ENCODE measurements at places on chromosomes 11 and 22.

- no peak for DNase-seq
These were observed 35.0 kb upstream of the SLC25A1 start for GRCh38 chr22:19213442-19214077.

- no peak for DNase-seq
These were observed 21.6 kb downstream of the TMPRSS5 start for GRCh38 chr11:113684496-113684895.

- no peak for DNase-seq
These were observed 63.4 kb downstream of the KCNJ1 start for GRCh38 chr11:128803449-128804245.

GRCh38 chr11:110429731-110430266 lies at the start of gene FDX1:
Gene FDX1, plus strand, starts transcription at chr11:110429948. Its CDS starts 173 bp downstream, at chr11:110430121.
- DNase-seq, result peak; percentile 95

DNA sequence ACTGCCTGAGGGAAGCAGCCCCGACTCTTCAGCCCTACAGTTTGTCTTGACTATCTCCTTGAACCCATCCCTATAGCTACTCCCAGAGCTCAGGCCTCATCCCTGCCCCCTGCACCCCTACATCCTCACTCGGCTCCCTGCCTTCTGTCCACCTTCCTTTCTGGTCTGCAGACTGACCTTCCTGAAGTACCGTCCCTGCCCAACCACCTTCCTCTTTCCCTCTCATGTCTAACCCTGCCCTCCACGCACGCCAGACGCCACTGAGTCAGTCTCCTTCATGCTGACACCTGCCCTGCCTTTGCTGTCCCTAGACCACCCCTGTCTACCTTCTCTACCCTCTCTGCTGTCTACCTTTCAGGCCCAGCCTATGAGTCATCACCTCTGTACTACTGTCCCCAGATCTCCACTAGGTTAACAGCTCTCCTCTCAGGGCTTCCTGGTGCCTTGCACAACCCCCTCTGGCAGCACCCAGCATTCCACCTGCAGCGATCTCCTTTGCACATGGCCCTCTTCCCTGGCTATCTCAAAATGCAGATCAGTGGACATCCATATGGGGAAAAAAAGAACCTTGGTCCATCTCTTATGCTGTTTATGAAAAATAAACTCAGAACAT lies 8.9 kb downstream of the KCTD21 start:
- DNase-seq, result no peak

DNA sequence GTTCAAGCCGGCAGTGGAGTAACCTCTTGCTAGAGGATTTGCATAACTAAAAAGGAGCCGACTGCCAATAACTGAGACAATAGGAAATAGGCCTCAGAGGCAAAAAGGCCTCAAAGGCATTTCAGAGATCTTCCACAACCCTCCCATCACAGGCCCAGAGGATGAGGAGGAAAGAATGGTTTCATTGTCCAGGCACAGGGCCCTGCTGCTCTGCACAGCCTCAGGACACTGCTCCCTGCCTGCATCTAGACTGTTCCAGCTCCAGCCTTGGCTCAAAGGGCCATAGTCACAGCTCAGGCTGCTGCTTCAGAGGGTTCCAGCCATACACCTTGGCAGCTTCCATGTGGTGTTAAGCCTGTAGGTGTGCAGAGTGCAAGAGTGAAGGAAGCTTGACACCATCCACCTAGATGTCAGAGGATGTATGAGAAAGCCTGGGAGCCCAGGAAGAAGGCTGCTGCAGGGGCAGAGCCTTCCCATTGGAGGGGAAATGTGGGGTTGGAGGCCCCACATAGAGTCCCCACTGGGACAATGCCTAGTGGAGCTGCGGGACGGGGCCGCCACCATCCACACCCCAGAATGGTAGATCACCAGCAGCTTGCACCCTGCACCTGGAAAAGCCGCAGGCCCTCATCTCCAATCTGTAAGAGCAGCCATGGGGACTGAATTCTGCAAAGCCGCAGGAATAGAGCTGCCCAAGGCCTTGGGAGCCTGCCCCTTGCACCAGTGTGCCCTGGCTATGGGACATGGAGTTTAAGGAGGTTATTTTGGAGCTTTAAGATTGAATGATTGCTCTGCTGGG lies 8.2 kb upstream of the LRP5 start:
- DNase-seq, result no peak

- no peak for DNase-seq
These were observed 232.7 kb downstream of the CTTN start for GRCh38 chr11:70630816-70631623.

DNA sequence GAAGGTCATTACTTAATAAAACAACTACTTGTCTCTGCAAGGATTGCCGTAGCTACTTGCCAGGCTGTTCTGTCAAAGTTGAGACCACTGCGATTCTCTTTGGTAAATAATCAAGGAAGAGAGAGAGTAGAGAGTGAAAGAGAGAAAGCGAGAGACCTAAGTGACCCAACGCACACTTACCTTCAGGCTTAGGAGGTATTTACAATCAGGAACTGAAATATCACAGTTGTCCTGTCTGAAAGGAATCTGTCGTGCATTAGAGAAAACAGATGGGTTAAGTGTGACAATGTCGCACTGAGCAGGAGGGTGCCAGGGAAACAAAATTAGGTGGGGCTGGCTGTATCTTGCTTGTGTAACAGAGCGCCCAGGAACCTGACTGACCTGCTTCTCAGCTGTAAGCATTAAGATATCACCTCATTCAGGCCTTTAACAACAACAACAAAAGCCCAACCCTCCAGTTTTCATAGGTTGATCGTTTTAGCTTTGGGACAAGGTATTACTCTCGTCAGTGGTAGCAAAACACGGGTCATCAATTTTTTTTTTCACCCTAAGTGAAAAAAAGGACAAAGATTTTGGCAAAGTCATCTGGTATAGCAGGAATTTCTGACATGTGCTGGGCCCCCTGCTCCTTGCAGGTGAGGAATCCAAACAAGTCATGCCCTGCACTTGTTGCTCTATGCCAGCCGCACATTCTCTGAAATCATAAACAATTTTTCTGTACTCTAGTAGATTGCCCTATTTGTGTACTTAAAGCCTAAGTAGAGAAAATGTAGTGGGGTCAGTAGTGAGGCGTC lies at the start of gene MUC15:
TSS of gene MUC15 (minus strand) at position 403 of the 794 bp plus-strand sequence. CDS start 5,169 bp downstream, outside the sequence.
- DNase-seq, result peak; percentile 6

DNA sequence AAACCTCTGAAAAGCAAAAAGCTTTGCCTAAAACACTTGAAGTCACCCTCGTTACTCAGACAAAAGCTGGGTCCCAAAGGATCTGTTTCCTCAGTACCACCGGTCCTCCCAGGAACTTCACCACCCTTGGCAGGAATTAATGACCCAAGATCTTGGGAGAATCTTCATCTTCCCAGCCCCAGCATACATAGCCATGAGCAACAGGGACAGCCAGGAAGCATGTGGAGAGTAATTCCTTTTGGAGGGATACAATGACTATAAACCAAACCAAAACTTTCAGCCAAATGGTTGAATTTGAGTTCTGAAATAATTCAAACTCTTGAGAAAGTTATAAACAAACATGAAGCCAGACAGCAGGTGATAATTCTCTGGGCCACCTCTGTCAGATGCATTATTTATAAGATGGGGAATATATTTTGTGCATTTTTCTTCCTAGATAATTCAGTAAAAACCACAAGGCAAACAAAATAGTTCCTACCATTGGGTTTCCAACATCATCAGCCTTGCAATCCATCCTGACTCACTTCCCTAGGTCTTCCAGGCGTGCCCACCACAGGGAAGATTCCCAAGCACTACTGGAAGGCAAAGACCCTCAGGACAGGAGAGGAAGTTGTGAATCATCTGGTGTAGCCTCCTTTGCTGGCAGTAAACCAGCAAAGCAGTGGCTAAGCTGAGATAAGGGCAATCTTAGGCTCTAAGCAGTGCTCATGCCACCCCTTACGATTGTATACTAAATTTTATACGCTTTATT lies 71.7 kb upstream of the DRD2 start:
- no peak for DNase-seq

GRCh38 chr22:27393371-27393770 lies 408.2 kb downstream of the MN1 start:
- no peak for DNase-seq

DNA sequence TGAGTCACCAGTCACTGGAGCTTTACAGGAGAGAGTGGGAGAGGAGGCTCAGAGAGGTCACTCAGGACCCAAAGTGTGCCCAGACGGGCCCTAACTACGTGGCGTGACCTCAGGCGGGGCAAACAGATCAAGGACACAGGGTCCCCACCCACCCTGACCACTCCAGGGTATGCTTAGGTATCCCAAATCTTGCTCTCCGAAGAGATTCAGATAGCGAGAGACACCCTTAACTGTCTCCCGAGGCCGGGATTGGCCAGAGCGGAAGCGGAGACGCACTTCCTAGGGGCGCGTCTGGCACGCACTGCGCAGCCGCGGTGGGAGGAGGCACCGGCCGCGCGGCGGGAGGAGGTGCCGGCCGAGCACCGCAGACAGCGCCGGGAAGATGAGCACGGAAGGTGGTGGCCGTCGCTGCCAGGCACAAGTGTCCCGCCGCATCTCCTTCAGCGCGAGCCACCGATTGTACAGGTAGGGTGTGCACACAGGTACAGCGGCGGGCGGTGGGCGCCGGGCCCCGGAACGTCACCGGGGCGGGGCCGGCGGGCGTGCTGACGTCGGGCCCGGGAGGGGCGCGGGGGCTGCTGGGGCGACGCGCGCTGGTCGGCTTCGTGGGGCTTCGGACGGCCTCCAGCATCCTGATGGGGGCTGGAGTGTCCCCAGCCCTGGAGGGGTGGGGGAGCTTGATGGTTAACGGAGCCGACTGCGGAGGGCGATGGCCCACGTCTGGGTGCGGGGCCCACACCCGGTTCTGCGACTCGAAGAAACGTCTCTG lies at the start of gene PTS:
TSS of gene PTS (plus strand) at position 367 of the 769 bp plus-strand sequence. CDS start at position 383, 16 bp downstream.
- peak; percentile 99 for DNase-seq

DNA sequence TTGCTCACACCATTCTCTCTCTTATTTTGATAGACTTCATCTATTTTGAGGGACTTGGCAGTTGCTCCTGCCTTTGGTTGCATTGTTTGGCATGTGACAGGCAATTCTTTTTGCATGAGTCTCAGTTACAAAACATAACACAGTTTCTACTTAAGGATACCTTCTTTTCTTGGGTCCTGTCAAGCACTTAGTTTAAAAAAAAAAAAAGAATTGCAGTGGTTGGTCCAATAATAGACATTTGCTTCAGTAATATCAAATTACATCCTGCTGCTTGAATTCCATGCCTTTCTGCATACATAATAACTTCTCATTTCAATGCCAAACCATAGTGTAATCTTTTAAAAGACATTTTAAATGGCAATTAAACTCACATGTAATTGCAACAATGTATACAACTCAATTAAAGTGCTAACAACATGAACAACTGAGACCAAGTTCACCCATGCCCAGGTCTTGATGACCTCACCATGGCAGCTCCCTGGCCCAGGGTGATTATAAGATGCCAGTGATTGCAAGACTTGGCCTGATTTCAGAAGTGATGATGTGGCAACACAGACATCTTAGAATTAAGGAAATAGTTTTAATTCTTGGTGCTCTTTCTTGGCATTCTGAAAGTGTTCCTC lies 32.2 kb upstream of the PLET1 start:
- no peak for DNase-seq

DNA sequence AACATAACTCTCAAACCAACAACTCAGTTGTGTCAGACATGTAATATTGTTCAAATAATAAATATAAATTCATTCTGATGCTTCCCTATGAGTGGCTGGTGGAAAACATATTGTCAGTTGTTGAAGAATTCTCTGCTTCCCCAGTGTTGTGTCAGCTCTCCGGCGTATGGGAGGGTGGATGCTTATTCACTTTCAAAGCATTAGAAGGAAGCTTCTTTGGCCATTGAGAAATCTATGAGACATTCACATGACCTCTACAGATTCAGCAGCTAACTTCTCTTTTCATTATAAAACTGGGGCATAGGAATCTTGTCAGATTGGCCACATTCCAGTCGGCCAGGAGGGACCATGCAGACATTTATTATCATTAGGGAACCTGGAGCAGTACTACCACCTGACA lies 2.9 kb downstream of the OR51V1 start:
- no peak for DNase-seq

GRCh38 chr11:45304111-45304991 lies 18.2 kb upstream of the SYT13 start:
- no peak for DNase-seq

All from right kidney (tissue), 9 donors.